Suppressor macrophage treated with lipopolysaccharide for 4 hours (primary cell): ENCODE measurements at places on chromosomes 16 and 17.

DNA sequence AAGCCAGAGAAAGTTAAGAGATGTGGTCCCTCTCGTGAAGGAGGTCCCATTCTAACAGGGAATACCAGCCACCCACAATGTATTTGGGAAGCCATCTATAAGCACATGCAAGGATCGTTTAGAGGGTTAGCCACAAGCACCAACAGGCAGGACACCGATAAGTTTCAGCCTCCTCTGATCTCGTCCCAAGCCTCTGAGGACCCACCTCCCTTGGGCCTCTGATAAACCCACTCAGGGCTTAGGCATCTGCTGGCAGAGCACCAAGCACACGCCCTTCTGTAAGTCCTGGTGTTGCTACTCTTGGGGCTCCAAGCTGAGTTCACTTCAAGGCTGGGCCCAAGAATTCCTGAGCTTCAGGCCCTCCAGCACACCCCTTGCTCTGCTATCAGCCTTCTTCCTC is 5.4 kb upstream of the PNPO start:
- no peak for DNase-seq

- no peak for DNase-seq
These were observed 10.0 kb downstream of the BCAR1 start for GRCh38 chr16:75241412-75241811.

DNA sequence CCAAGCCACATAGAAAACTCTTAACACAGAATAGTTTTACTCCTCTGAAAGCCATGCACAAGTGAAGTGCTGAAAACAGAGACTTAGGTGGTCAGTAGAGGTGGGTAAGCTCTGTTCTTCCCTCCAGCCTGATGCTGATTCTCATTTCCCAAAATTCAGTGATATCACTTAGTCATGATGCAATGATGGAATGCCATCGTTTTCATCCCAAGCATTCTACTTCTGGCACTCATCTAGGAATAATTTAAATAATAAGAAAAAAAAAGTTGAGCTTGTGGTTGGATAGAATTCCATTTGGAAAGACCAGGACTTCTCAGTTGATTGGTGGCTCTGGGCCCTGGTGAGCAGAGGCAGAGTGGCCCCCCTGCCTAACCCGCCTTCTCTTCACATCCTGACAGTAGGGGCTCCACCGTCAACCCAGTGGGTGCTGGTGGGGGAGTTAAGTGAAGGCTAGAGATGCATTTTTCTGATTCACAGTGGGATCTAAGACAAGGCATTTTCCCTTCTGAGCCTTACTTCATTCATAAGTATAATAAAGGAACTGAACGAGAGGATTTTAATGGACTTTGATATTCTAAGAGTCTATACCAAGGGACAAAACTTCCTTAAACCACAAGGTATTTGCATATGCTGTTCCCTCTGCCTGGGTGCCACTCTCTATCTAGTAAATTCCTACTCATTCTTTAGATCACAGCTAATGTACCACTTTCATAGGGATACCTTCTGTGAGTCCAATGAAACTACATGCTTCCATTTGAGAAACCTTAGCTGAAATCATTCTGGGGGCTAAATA is 310.3 kb upstream of the DYNLRB2 start:
- DNase-seq = no peak

DNA sequence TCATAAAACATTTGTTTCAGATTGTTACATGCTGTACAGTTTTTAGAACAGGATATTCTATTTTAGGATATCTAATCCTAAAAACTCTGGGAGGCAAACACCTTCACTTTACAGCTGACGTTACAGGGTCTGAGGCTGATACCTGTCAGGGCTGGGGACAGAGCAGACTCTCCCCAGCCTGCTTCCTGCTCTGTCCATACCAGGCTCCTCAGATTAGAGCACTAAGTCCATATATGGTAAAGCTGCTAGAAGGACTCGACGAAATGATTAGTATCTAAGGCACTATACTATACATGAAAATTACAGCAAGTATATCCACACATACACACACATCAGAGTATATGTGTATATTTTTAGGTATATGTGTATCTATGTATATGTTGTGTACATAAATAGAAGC is 125.2 kb downstream of the ZFHX3 start:
- DNase-seq = no peak

- no peak for DNase-seq
These were observed 24.3 kb downstream of the TAC4 start for GRCh38 chr17:49823614-49824013.

DNA sequence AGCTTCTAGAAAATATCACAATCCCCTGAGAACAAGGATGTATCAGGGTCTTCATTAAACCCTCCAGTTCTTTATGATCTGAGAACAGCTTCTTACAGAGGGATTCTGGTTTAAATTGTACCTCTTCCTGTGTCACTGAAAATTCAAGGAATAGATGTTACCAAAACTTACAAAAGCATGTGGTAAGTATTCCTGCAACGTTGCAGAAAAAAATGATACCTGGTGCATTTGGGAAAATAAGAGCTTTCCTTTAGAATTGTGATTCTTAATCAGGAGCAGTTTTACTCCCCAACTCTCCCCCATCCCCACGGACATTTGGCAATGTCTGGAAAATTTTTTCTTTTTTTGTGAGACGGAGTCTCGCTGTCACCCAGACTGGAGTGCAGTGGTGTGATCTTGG is 7.3 kb downstream of the SLFN14 start:
- DNase-seq = no peak

DNA sequence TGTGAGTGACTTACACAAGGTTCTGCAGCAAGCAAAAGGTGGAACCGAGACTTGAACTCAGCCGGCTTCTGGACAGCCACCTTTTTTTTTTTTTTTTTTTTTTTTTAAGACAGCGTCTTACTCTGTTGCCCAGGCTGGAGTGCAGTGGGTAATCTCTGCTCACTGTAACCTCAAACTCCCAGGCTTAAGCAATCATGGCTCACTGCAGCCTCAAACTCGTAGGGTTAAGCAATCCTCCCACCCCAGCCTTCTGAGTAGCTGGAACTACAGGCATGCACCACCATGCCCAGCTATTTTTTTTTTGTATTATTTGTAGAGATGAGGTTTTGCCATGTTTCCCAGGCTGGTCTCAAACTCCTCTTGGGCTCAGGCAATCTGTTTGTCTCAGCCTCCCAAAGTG is 55.2 kb upstream of the GOT2 start:
- DNase-seq = peak; percentile 49

GRCh38 chr16:6231398-6231797 is 1101.2 kb upstream of the RBFOX1 start:
- DNase-seq = no peak

DNA sequence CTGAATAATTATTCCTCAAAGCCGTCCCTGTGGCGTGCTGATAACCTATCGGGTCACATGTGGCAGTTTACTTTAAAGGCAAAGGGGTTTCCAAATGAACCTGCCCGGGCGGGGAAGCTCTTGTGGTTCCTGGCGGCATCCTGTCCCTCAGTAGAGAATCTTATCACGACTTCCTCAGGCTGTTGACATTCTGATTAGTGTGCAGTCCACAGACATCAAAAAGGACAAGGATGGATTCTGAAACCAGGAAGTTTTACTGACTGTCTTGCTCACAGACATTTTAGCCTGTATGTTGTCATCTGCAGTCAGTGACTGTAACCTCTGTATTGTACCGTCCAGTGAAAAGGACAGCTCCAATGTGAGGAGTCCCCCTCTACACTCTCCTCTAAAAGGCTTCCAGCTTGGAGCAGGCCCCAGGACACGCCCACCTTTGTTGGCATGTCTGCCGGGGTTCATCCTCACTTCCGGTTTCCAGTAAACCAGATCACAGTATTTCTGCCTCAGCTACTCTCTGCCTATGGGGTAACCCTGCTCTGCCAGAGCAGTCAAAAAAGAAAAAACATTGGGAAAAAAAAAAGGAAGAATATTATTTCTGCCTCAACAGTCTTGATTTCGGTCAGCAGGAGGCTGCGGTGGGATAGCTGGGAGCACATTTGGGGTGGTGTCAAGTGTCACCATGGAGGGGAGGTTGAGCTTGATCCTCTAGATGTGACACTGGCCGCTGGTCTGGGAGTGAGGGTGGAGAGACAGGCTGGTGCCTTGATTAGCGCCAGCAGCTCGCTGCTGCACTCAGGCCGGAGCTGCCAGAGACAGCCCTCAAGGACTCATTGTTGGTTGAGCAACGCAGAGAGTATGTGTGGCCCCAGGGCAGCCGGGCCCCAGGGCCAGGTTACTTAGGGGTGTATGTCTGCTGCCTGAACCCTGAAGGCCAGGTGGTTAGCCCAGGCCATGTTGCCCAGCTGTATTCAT is 89.0 kb upstream of the DNAH17 start:
- peak; percentile 80 for DNase-seq

GRCh38 chr17:32265192-32265923 is at the start of gene RHBDL3:
TSS of gene RHBDL3 (plus strand) at chr17:32265832. CDS start at chr17:32266190, 358 bp downstream.
- DNase-seq = peak; percentile 19

GRCh38 chr16:4933433-4933832 is 3.5 kb downstream of the PPL start:
- DNase-seq = no peak

- DNase-seq = no peak
These were observed 833 bp downstream of the WSCD1 start for GRCh38 chr17:6070913-6071511.
